Right cardiac atrium (tissue), 5 donors: ENCODE measurements at places on chromosomes 1 and 21. TPM values are rescaled to one million over a fixed set of nuclear protein-coding genes. Genes with fewer than 3 reads are reported as not detected.

LMOD1 gene
- polyA plus RNA-seq, result 33.7 TPM

RIIAD1 gene
- 11.8 TPM for polyA plus RNA-seq

SPAG17 gene
- 0.02 TPM for polyA plus RNA-seq

LHX8 gene
- polyA plus RNA-seq, result not detected

SERTAD4 gene
- polyA plus RNA-seq, result 1.9 TPM
